ENCODE measurements at places on chromosomes 7 and 10. TPM values are rescaled to one million over a fixed set of nuclear protein-coding genes. Genes with fewer than 3 reads are reported as not detected.

Gene PRDX3
- 154 TPM for total RNA-seq

Gene ADAM12
- 16.4 TPM for total RNA-seq

Gene GPR37
- 0.32 TPM for total RNA-seq

Gene SORBS1
- 200 TPM for total RNA-seq

Gene ZC3HAV1L
- 19.3 TPM for total RNA-seq

Gene AIMP2
- 29.8 TPM for total RNA-seq

Gene SPDYE3
- total RNA-seq, result not detected

Gene ZNF239
- 9.1 TPM for total RNA-seq

Gene NUDT13
- total RNA-seq, result 1.9 TPM

Gene ASAH2
- 0.33 TPM for total RNA-seq

Gene MRLN
- not detected for total RNA-seq

Gene ANKRD61
- 0.33 TPM for total RNA-seq

Gene STEAP1B
- total RNA-seq, result 0.32 TPM

Gene TAS2R41
- not detected for total RNA-seq

- no peaks in the 10 kb centered on the region for H3K4me1 ChIP-seq
- H3K27me3 ChIP-seq, result no peaks in the 10 kb centered on the region
- H3K27ac ChIP-seq, result no peak overlapping the region
Measured at GRCh38 chr7:149133028-149133710, 7.0 kb upstream of the ZNF425 start.

DNA sequence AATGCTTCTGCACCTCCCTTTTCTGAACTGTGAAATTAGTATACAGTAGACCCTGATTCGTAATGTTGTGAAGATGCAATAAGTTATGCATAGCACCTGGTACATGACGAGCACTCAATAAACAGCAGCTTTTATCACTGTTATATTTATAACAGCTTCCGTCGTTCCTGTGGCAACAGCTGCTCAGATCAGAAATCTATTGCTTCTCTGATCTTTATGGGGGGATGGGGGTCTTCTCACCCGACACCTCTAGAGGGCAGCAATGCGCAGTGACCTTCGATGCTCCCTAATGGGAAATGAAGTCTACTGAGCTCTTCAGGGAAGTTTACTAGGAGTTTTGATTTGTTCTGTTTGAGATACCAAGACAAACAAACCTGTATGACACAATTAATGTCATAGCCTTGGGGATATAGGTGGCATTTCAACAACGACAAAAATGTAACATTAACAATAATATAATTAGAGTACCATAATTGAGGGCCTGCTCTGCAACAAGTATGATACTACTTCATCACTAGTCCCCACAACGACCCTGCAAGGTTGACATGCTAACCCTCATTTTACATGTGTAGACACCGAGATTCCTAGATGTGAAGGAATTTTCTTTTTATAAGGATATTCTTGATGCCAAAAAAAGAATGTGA is 289.6 kb downstream of the SFMBT2 start:
- no peaks in the 10 kb centered on the region for H3K27me3 ChIP-seq
- DNase-seq, result no peak
- H3K36me3 ChIP-seq, result no peaks in the 10 kb centered on the region
- no peak overlapping the region for H3K27ac ChIP-seq
- no peaks in the 10 kb centered on the region for H3K4me1 ChIP-seq

GRCh38 chr10:21599582-21599981 is 65.5 kb downstream of the MLLT10 start:
- no peak overlapping the region for H3K27ac ChIP-seq
- DNase-seq, result no peak
- no peaks in the 10 kb centered on the region for H3K36me3 ChIP-seq
- no peaks in the 10 kb centered on the region for H3K4me1 ChIP-seq
- H3K27me3 ChIP-seq, result no peaks in the 10 kb centered on the region

GRCh38 chr10:22714479-22715289 is at the start of gene PIP4K2A:
TSS of gene PIP4K2A (minus strand) at chr10:22714578. CDS start at chr10:22714326, 252 bp downstream.
- no peaks in the 10 kb centered on the region for H3K27me3 ChIP-seq
- peaks cover 4% of the 10 kb centered on the region for H3K4me1 ChIP-seq
- H3K27ac ChIP-seq, result peak within 1 kb of the TSS; percentile 74
- no peaks in the 10 kb centered on the region for H3K36me3 ChIP-seq

DNA sequence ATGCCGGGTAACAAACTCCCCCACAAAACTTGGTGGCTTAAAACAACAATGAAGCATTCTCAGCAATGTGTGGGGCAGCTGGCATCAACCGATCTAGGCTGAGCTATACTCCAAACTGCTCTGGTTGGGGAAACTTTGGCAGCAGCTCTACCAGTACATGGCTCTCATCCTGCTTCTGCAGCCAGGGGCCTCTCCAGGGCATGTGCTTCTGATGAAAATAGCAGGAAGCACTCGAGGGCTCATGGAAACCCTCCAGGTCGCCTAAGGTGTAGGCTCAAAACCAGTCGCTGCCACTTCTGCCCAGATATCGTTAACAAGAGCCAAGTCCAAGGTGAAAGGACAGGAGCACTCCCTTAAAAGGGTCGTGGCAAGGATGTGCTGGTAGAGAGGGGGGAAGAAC is 134.1 kb downstream of the TEX36 start:
- no peak overlapping the region for H3K27ac ChIP-seq
- no peak overlapping the region for H3K4me3 ChIP-seq
- H3K4me1 ChIP-seq, result no peaks in the 10 kb centered on the region
- no peak for DNase-seq

- no peak overlapping the region for H3K27ac ChIP-seq
- H3K4me1 ChIP-seq, result no peaks in the 10 kb centered on the region
- H3K4me3 ChIP-seq, result no peak overlapping the region
- no peak for DNase-seq
- no peaks in the 10 kb centered on the region for H3K36me3 ChIP-seq
- H3K27me3 ChIP-seq, result no peaks in the 10 kb centered on the region
Measured at GRCh38 chr10:48625826-48626134, 20.9 kb upstream of the ARHGAP22 start.

DNA sequence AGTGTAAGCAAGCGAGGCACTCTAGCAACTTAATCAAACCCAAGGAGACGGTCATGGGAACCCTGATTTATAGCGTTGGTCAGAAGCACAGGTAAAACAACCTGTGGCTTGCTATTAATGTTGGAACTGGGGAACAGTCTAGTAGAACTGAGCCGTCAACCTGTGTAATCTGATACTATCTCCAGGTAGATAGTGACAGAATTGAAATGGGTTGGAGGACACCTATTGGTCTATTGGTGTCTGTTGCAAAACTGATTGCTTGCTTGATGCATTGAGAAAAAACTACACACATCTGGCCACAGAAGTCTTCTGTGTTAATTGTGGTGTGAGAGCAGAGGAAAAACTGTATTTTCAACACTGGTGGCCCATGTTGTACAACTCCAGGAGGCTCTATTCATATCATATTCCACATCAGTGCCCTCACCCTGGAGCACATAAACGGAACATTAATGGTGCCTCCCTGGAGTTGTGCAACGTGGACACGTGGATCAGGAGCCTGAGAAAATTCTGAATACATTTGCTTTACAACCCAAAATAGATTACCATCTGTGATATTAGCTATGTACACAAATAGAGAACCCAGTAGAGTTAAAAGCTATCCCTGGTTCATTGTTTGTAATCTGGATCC is 112.2 kb downstream of the MYO3A start:
- no peak for DNase-seq
- H3K27ac ChIP-seq, result no peak overlapping the region
- H3K4me3 ChIP-seq, result no peak overlapping the region
- H3K4me1 ChIP-seq, result no peaks in the 10 kb centered on the region
- H3K36me3 ChIP-seq, result no peaks in the 10 kb centered on the region

GRCh38 chr7:150923196-150923595 is 54.9 kb downstream of the KCNH2 start:
- H3K4me3 ChIP-seq, result no peak overlapping the region
- H3K27ac ChIP-seq, result no peak overlapping the region
- DNase-seq, result no peak
- H3K36me3 ChIP-seq, result no peaks in the 10 kb centered on the region

DNA sequence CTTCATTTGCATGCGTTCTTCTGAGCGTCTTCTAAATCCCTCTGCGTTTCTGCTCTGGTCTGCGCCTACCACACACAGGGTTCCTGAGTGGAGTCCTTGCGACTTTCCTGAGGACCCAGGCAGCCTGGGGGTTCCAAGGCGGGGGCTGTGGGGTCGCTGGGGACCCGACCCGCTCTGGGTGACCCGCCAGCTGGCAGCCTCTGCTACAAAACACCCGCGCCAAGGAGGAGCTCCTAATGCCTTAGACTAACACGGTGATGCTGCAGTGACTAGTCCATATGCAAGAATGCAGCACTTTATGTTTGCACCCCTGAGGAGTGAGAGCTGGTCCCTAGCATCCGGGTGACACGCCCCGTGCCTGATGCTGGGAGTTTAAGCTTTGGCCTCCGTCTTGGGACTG is 367.0 kb upstream of the POM121L12 start:
- H3K4me3 ChIP-seq, result no peak overlapping the region
- no peaks in the 10 kb centered on the region for H3K36me3 ChIP-seq
- no peak overlapping the region for H3K27ac ChIP-seq
- no peaks in the 10 kb centered on the region for H3K4me1 ChIP-seq
- no peaks in the 10 kb centered on the region for H3K27me3 ChIP-seq

- H3K36me3 ChIP-seq, result no peaks in the 10 kb centered on the region
- no peak overlapping the region for H3K27ac ChIP-seq
- DNase-seq, result no peak
- peaks cover 3% of the 10 kb centered on the region for H3K27me3 ChIP-seq
- H3K4me1 ChIP-seq, result no peaks in the 10 kb centered on the region
Measured at GRCh38 chr7:31368620-31369019, 28.1 kb upstream of the NEUROD6 start.

DNA sequence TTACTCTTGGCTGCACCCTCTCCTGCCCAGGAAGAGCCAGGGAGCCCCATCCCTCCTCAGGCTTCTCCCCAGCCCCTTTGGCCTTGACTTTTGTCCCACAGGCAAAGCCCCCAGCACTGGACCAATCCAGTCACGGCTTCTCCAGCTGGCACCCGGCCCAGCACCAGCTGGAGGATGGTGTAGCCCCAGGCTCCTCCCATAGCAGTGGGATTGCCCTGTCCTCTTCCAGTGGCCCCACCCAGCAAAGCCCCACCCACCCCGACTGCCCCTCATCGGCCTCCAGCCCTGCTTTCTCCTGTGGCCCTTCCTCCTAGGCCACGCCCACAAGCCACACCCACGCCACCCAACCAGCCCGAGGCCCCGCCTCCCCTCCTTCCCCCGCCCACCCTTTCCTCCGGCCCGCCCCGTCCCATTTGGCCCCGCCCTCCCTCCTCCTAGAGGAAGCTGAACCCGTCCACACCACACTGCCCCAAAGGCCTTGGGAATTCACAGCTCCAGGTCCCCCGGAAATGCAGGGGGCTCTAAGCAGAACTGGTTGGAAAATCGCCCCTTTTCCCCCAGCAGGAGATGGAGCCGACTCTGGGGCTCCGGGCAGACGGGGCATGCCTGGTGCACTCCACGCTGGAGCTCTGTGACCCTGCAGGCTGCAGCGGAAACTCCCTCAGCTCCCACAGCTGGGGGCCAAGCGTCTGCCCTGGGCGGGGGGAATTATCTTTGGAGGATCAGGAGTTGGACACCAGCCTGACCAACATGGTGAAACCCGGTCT is 25.2 kb downstream of the GET4 start:
- no peak for DNase-seq
- no peaks in the 10 kb centered on the region for H3K27me3 ChIP-seq
- H3K36me3 ChIP-seq, result no peaks in the 10 kb centered on the region
- H3K27ac ChIP-seq, result no peak overlapping the region
- no peaks in the 10 kb centered on the region for H3K4me1 ChIP-seq

GRCh38 chr7:48045195-48045765 is 9.9 kb downstream of the C7orf57 start:
- H3K27ac ChIP-seq, result no peak overlapping the region
- no peaks in the 10 kb centered on the region for H3K4me1 ChIP-seq
- H3K36me3 ChIP-seq, result no peaks in the 10 kb centered on the region
- H3K27me3 ChIP-seq, result no peaks in the 10 kb centered on the region
- no peak for DNase-seq

- peak overlapping the region; percentile 83 for H3K27ac ChIP-seq
- no peak for DNase-seq
- no peaks in the 10 kb centered on the region for H3K27me3 ChIP-seq
- no peaks in the 10 kb centered on the region for H3K36me3 ChIP-seq
- H3K4me3 ChIP-seq, result no peak overlapping the region
Measured at GRCh38 chr10:24344695-24345463, 135.9 kb downstream of the KIAA1217 start.

DNA sequence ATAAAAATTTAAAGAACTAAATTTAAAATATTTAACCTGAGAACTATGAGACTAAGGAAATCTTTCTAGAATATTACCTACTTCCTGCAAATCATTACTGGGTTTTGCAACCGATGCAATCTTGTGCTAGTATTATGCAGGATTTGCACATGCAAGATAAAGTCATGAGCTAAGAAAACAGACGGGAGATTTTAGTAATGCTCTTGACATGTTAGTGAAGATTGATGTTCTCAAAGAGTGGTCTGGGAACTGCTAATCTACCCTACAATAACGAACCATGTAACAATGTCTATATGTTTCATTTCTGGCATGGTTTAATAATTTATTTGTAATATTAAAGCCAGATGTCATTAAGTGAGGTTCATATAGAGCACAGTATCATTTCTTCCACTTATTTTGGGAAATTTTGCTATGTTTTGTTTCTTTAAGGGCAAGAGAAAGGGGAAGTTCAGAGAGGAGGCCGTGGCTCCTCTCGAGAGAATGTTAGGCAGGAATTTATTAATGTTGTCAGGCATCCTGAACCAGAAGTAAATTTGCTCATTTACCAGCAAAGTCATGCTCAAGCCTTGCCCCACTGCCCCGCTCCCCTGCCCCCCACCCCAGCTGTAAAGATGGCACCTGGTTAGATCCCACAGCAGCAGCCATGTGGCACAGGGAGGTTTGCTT is 22.8 kb downstream of the LRRC17 start:
- H3K4me1 ChIP-seq, result no peaks in the 10 kb centered on the region
- peak overlapping the region; percentile 80 for H3K27ac ChIP-seq
- no peak for DNase-seq
- H3K27me3 ChIP-seq, result no peaks in the 10 kb centered on the region

- no peak for DNase-seq
- no peak overlapping the region for H3K27ac ChIP-seq
- no peaks in the 10 kb centered on the region for H3K27me3 ChIP-seq
- no peak overlapping the region for H3K4me3 ChIP-seq
- H3K4me1 ChIP-seq, result no peaks in the 10 kb centered on the region
Measured at GRCh38 chr7:29593459-29593858, 29.8 kb downstream of the PRR15 start.

DNA sequence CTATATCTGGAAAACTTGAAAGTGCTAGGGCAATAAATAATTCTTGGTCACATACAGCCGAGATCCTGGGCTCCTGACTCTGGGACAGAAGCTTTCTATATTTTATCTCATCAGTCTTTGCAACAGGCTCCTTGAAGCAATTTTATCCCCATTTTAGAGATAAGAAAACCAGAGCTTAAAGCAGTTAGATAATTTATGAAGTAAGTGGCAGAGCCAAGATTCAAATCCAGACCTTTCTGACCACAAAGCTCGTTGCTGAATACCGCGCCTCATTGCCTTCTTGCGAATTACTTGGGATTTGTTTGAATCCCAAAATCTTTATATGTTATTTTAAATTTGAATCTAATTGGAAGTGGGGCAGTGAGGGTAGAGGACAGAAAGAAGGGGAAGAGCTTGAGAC is 106.0 kb downstream of the TCF7L2 start:
- no peaks in the 10 kb centered on the region for H3K27me3 ChIP-seq
- no peak for DNase-seq
- peak overlapping the region; percentile 88 for H3K27ac ChIP-seq
- H3K4me1 ChIP-seq, result peaks cover 4% of the 10 kb centered on the region
